Natural killer cell (primary cell): ENCODE measurements at places on chromosomes 2 and 18.

DNA sequence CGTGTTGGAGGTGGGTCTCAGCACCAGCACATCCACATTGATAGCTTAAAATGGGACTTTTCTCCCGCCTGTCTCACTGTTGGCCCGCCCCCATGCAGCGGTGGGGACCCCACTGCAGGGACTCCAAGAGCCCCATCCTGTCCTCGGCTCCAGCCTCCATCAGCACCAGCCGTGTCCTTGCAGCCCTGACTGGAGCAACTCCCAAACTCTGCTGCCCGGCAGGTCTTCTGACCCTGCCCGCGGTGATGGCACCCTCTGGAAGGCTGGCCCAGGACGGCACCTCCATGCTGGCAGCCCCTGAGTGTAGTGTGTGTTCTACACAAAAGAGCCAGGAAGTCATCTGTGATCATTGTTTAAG, 41.6 kb upstream of the KCNG2 start:
- DNase-seq: no peak

- no peak for DNase-seq
Observed at GRCh38 chr2:3628800-3629199, 29.2 kb upstream of the ALLC start.

DNA sequence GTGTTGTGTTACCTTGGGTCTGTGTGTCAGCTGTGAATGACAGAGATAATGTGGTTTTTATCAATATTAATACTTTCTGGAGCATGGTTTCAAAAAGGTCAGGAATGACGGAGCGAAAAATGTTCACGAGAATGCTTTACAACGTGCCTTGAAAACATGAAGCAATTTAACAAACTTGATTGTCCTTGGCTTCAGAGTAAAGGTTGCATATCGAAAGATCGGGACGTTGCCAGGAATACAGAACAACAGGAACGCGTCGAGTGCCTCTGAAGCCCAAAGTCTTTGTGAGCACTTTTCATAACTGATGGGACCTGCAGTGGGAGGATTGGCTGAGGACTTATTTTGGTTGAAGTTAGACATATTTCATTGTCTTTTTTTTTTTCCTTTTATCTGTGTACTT, 206.1 kb downstream of the ZNF407 start:
- DNase-seq: no peak

DNA sequence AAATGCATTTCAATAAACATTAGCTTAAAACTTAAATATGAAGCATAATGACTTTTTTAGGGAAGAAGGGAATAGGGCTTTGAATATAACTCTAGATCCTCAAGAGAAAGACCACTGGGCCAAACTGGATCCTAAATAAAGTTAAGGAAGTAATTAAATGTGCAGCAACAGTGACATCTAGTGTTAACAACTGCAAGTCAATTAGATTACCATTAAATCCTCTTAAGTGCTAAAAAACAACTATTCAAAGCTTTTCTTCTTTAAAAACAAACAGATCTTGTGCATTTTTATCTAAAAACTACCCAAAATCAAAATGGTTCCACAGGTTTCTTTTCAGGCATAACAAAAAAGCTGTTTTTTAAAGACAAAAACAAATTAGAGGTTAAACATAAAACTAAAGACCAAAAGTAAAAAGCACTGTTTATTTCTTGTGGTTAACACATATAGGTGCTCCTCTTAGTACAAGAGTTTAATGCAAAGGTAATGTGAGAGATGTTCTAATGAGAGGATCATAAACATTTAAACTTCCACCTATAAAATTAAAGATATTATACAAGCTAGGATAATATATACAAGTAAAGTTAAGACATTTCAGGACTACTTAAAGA, 111.4 kb downstream of the THADA start:
- DNase-seq: no peak
